Glutamatergic neuron (in vitro differentiated cells): ENCODE measurements at places on chromosomes 3 and 15.

- H3K36me3 ChIP-seq = no peaks in the 10 kb centered on the region
- no peak within 1 kb of the TSS for H3K4me3 ChIP-seq
- H3K4me1 ChIP-seq = peaks cover 19% of the 10 kb centered on the region
- no peak within 1 kb of the TSS for H3K27ac ChIP-seq
Observed at GRCh38 chr15:76994971-76995945, at the start of gene PSTPIP1. Gene PSTPIP1 (plus strand): TSS chr15:76995126. CDS start chr15:76995574, 448 bp downstream.

DNA sequence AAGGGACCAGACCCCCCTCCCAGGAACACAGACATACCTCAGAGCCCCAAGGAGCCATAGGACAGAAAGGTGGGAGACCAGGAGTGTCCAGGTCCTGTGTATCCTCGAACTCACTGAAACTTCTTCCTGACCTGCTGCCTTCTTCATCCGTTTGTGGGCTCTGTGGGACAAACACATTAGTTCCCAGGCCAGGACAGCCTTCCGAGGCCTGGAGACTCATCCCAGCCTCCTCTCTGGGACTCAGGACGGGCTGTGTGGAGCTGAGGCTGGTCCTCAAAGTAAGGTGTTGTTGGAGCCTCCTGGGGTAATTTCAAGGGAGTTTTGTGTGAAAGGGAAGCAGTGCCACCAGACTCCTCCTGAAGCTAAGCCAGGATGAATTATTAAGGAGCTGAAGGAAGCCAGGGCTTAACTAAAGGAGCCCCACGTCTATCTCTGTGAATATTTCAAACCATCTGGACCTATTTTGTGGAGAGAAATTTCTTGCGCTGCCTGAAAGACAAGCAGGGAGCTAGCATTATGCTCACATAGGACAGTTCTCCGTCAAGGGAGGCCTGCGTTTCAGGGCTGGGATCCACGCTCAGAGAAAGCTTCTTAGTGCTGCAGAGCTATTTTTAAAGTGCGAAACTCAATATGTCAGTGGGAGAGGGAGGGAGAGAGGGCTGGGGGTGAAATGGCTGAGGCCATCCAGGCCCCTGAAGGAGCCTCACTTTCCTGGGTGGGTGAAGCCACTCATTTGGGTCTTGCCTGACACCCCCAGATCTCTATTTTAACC lies 29.8 kb upstream of the PLA2G4E start:
- peaks cover 2% of the 10 kb centered on the region for H3K4me1 ChIP-seq
- H3K27ac ChIP-seq = no peak overlapping the region
- H3K36me3 ChIP-seq = no peaks in the 10 kb centered on the region
- no peak for DNase-seq

DNA sequence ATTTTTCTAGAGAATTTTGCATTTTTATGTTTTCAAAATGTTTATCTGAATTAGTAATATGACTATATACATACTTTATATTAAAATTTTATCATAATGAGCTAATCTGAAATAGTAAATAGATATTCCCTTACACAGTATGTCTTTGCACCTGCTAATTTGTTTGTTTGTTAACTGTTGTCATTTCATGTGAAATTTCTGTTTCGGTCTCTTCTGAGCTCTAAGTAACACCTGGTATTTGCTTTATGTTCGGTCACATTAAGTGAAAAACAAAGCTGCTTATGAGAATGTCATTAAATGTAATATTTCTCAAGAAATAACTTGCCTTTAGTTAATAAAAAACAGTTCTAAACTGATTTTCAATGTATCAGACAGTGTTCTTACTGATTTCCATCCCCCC lies 61.1 kb downstream of the FNDC3B start:
- no peak overlapping the region for H3K4me3 ChIP-seq
- no peak for DNase-seq
- no peaks in the 10 kb centered on the region for H3K36me3 ChIP-seq
- peaks cover 9% of the 10 kb centered on the region for H3K4me1 ChIP-seq

- DNase-seq = peak; percentile 96
- no peaks in the 10 kb centered on the region for H3K36me3 ChIP-seq
- peak within 1 kb of the TSS; percentile 38 for H3K27ac ChIP-seq
- H3K4me1 ChIP-seq = peaks cover 3% of the 10 kb centered on the region
Observed at GRCh38 chr15:100341750-100342560, at the start of gene ADAMTS17. Gene ADAMTS17 (minus strand): TSS chr15:100341975. CDS start chr15:100341899, 76 bp downstream.

DNA sequence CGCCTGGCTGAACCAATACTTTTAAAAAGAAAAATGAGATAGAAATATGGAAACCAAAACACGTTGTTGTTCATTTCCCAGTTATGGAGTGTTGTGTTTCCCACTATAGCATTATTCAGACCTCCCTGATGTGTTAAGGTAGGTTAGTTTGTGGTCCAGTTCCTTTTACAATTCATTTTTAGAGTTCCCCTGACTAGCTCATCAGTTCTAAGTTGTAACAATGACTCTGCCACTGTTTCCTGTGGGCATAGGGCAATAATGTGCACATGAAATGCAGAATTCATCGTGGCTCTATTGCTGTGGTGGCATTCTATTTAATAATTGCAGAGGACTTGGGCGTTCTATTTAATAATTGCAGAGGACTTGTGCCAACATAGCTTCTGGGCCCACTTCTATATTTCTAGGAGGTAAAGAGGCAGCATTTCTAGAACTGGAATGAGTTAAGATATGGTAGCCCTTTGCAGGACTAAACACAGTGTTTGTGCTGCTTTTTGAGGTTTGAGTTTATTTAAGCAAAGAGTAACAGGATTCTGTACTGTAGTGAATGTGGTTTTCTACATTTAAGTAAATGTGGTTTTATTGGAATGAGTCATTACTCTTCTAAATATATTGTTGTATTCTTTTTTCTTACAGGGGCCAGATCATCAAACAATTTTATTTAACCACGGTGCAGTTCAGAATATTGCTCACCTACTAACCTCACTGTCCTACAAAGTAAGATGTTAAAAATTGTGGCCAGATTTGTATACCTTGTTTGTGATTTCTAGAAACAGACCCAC lies 47.5 kb downstream of the ARMC8 start:
- H3K4me3 ChIP-seq = no peak overlapping the region
- no peak for DNase-seq
- H3K36me3 ChIP-seq = no peaks in the 10 kb centered on the region
